ENCODE measurements at places on chromosomes 7 and 10.
A peak's percentile ranks its signal among the peaks of the same experiment; 100 is the strongest.

- DNase-seq, result no peak
Observed at GRCh38 chr10:45034301-45034700, 33.6 kb downstream of the ZNF22 start.

DNA sequence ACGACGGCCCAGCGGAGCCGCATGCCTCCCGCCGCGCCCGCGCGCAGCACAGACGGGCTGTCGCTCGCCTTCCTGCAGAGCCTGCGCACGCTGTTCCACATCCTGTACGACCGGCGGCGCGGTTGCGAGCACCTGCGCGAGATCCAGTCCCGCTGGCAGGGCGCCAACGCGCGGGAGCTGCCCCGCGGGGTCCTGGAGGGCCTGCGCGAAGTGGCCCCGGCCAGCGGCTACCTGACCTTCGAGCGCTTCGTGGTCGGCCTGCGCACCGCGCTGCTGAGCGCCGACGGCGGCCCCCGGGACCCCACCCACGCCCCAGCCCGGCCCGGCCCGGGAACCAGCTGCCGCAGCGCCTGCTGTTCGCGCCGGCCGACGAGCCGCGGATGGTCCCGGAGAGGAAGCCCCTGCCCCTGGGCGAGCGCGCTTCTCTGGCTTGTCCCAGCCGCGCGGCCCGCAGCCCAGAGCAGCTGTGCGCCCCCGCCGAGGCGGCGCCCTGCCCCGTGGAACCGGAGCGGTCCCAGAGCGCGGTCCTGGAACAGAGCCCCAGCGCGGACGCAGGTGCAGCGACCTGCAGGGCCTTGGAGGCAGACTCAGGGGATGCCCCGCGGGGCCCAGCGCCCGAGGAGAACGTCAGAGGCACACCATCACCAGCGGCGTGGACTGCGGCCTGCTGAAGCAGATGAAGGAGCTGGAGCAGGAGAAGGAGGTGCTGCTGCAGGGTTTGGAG, 25.3 kb upstream of the ZNF716 start:
- no peak for DNase-seq

DNA sequence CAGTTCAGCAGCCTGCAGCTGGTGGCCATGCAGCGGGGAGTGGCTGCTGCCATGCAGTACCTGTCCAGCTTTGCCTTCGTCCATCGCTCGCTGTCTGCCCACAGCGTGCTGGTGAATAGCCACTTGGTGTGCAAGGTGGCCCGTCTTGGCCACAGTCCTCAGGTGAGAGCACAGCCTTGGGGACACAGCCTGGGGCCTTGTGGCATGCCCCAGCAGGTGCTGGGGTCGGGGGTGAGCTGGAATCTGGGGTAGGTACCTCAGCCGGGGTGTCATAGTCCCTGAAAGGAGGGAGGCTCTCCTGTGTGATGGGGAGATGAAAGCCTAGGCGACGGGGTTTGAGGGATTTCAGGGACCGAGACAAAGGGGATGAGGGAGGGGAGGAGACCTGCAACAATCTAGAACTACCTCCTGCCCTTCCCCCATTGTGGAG, 14.1 kb downstream of the EPHB6 start:
- DNase-seq, result no peak

DNA sequence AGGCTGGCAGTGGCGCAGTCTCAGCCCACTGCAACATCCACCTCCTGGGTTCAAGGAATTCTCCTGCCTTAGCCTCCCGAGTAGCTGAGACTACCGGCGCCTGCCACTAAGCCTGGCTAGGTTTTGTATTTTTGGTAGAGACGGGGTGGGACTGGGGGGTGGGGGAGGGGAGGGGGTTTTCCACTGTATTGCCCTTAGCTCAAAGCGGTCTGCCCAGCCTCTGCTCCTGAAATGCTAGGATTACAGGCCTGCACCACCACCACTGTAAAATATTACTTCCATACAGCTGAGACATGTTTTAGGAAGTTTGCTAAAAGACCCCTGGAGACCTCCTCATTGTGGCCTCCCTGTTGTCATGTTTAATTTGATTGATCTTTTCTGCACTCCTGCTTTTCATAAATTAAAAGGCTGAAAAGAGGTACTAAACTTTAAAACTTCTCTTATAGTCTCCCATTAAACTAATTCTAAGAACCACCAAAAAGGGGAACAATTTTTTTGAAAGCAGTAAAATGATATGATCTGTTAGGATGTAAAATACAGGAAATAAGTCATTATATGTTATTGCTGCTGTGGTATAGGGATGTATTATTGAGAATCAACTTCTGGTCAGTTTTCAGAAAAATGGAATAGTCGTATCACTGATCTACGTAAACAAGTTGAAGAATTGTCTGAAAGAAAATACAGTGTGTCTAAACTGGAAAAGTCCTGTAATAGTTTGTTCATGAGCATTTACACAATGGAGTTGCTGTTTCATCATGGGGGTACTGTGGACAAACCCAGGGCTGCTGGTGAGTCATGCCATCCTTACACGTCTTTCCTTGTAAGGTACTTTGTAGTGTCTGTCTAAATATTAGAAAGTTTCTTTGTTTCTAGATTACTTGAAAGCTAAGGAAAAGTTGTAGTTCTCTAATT, 72.9 kb upstream of the TMEM248 start:
- DNase-seq, result peak; percentile 79

DNA sequence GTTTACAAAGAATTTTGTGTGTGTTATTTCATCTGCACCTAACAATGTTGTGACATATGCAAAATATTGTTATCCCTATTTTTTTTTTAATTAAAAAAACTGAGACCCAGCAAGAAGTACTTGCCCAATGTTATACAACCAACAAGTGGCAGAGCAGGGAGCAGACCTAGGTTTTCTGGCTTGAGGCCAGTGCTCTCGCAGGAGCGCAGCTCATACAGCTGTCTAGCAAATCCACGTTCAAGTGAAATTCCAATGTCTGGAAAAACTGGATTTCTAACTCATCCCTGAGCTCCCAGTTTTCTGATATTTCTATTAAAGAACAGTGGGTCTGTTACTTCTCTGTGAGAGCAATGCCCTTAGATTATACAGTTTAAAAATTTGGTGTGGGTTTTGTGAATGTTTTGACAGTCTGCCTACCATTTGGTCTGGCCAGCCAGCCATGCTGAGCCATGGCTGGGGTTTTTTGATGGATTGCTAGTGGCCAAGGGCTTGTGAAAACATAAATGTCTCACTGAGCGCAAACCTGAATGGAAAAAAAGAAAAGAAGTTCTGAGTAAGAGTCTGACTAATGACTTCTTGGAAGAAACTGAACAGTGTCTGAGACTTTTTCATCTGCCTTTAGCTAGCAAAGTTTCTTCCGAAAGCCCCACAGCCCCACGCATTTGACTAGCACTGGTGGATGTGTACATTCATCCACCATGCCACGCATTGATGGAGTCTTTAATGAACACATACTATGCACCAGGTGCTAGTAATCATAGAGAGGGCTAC, 15.4 kb upstream of the PRF1 start:
- no peak for DNase-seq

GRCh38 chr10:82982110-82982608, 1107.2 kb downstream of the NRG3 start:
- peak; percentile 95 for DNase-seq

DNA sequence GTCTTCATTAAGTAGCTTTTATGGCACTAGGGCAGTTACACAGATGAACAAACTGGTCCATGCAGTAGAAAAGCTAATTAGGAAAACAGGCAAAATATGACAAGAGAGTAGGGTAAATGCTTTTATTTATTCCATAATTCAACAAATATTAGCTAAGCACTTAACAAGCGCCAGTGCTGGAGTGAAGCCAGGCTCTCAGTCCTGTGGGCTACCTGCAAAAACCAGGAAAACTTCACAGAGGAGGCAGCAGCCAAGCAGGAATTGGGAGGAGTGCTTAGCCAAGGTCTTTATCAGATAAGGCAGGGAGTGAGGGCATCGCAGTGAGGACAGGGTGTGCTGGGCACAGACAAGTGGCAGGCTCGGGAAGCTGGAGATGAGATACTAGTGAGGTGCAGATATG, 4.9 kb upstream of the KAT6B start:
- no peak for DNase-seq

DNA sequence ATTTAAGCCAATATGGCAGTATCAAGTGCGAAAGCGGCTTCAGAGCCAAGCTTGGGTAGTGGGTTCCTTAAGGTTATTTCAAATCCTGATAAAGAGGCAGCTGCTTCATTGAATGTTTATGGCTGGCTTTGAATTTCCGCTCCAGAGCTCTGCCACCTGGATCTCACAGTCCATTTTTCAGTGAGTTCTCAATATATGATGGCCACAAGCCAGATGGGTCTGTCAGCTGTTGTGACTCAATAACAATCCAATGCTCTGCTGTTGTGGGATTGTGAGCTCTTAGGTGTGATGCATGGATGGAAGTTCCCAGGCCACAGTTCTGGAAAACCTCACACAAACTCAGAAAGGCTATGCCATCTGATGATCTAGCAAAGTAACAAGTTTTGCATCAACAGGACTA, 743.8 kb upstream of the LRRN3 start:
- DNase-seq, result peak; percentile 8

GRCh38 chr10:84432891-84433290, 104.5 kb downstream of the CCSER2 start:
- DNase-seq, result no peak

- no peak for DNase-seq
Observed at GRCh38 chr10:111261081-111261615, 184.3 kb downstream of the ADRA2A start.

- DNase-seq, result no peak
Observed at GRCh38 chr10:44640429-44640828, 255.5 kb upstream of the CXCL12 start.

GRCh38 chr10:58258977-58259692, 8.6 kb downstream of the IPMK start:
- DNase-seq, result no peak

- no peak for DNase-seq
Observed at GRCh38 chr7:121909716-121910345, 36.9 kb downstream of the PTPRZ1 start.

DNA sequence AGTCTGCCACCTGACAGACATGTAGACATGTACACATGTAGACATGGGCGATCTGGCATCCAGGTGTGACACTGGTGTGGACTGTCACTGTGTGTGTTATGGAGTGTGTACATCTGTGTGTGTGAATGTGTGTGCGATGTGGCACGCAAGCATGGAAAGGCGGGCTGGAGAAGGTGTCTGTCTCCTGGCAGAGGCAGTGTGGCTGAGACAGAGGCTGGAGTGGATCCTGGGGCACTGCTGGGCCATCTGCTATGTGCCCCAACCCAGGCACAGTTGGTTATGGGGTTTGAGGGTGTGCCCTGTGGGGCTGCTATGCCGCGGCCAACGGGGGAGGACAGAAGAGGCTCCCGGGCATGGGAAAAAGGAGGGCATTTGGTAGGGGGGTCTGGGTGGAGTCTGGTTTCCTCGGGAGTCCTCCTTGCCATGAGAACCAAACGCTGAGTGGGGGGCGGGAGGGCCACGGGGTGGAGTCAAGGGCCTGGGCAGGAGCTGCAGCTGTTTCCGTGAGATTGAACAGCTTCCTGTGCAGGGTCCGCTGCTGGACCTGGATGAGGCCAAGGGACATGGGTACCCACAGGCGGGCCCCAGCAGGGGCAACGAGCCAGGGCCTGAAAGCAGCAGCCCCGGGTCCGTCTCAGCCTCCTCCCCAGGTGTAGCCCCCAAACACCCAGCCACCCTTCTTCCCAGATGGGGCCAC, 1.3 kb downstream of the ELN start:
- DNase-seq, result no peak

DNA sequence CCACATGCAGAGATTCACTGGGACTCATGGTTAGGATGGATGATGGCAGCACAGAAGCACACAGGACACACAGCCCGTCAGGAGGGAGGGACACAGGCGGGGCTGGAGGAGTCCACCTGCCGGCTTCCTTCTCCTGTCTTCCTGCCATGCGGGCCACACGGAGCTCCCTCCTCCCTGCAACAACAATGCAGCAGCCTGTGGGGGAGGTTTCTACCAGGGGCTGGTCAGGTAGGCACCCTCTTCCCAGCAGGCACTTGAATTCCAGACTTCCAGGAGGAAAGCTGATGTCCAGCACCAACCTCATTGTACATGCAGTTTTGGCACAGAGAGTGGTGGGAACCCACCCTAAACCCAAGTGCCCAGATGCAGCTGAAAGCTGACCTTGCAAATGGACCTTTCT, 341.2 kb downstream of the GLRX3 start:
- no peak for DNase-seq

GRCh38 chr10:83706120-83706519, 433.2 kb upstream of the GHITM start:
- no peak for DNase-seq

- no peak for DNase-seq
Observed at GRCh38 chr7:50856806-50857205, 74.1 kb upstream of the GRB10 start.

- DNase-seq, result no peak
Observed at GRCh38 chr7:21334906-21335305, 93.0 kb upstream of the SP4 start.

GRCh38 chr10:132494866-132495630, 42.5 kb upstream of the INPP5A start:
- DNase-seq, result no peak

DNA sequence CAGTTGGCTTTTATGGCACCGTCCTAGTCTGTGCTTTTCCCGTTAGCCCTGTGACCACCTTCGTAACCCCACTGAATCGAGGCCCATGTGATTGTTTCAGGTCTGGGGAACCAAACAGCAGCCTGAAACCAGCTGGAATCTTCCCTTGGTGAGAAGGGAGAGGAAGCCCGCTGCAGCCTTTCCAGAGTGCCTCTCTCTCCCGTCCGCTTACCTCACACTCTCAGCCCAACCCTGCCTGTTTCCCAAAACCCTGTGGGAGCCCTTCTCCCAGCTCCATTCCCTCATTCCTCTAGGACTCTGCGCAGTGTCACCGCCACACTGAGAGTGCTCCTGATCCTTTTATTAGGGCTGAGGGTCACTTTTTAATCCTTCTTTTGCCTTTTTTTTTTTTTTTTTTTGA, 139.6 kb downstream of the WDR37 start:
- no peak for DNase-seq

GRCh38 chr7:69799048-69799697, 200.9 kb downstream of the AUTS2 start:
- no peak for DNase-seq

GRCh38 chr10:22325272-22326144, 4.6 kb downstream of the BMI1 start:
- peak; percentile 75 for DNase-seq

- no peak for DNase-seq
Observed at GRCh38 chr7:150370612-150371071, 2.0 kb downstream of the REPIN1 start.

Measured in HT1080 (cell line).